Smooth muscle cell of the umbilical artery (primary cell): ENCODE measurements at places on chromosomes 5 and 9. TPM values are rescaled to one million over a fixed set of nuclear protein-coding genes. Genes with fewer than 3 reads are reported as not detected.

Gene RORB
- under 0.01 and 0.09 TPM in 2 replicates for total RNA-seq

Gene MORN5
- total RNA-seq: not detected in 2 replicates

Gene ARAP3
- total RNA-seq: 8.9 and 14.5 TPM in 2 replicates

Gene PCDHB9
- total RNA-seq: 0.18 and 0.30 TPM in 2 replicates

Gene NHP2
- total RNA-seq: 135 and 139 TPM in 2 replicates

Gene GALNT12
- total RNA-seq: 72.3 and 104 TPM in 2 replicates

Gene PCDHGB7
- 8.3 and 10.1 TPM in 2 replicates for total RNA-seq

Gene PCDHB12
- total RNA-seq: 0.05 and 0.30 TPM in 2 replicates

Gene GDF9
- total RNA-seq: under 0.01 and 0.09 TPM in 2 replicates

Gene FAM120AOS
- 35.6 and 37.5 TPM in 2 replicates for total RNA-seq

Gene ABCA1
- 198 and 229 TPM in 2 replicates for total RNA-seq

Gene ANXA2R
- 1.2 and 1.9 TPM in 2 replicates for total RNA-seq

Gene CDC25C
- 0.30 and 2.4 TPM in 2 replicates for total RNA-seq

Gene FAM151B
- 4.6 and 11.3 TPM in 2 replicates for total RNA-seq

Gene LMX1B
- not detected in 2 replicates for total RNA-seq

Gene MRPL36
- total RNA-seq: 19.3 and 30.1 TPM in 2 replicates

Gene TBCA
- total RNA-seq: 90.6 and 104 TPM in 2 replicates

Gene IRX1
- not detected in 2 replicates for total RNA-seq

Gene GRM6
- total RNA-seq: not detected in 2 replicates

Gene LCN1
- 0.59 TPM in 1 of 2 replicates, not detected in the other for total RNA-seq

Gene SLIT3
- 29.4 and 49.1 TPM in 2 replicates for total RNA-seq

Gene ERAP2
- total RNA-seq: 5.8 and 44.5 TPM in 2 replicates

Gene SEMA5A
- 19.3 and 26.1 TPM in 2 replicates for total RNA-seq

Gene KCNT1
- total RNA-seq: not detected in 2 replicates

Gene ESM1
- total RNA-seq: 6.5 and 106 TPM in 2 replicates

Gene TMEM215
- not detected in 2 replicates for total RNA-seq

Gene MLANA
- 0.05 TPM in 1 of 2 replicates, not detected in the other for total RNA-seq

Gene FAM53C
- total RNA-seq: 20.2 and 24.6 TPM in 2 replicates

Gene ANKRD34B
- not detected in 2 replicates for total RNA-seq

Gene FSTL4
- not detected in 2 replicates for total RNA-seq

Gene PCDHGA7
- 4.2 and 6.8 TPM in 2 replicates for total RNA-seq

Gene OR1N1
- total RNA-seq: not detected in 2 replicates

Gene ASTN2
- 9.8 and 10.6 TPM in 2 replicates for total RNA-seq

Gene CHSY3
- 43.7 and 53.7 TPM in 2 replicates for total RNA-seq

Gene PIP5KL1
- 1.5 and 2.3 TPM in 2 replicates for total RNA-seq

Gene PHAX
- 58.1 and 60.3 TPM in 2 replicates for total RNA-seq

Gene ARID3C
- total RNA-seq: 0.18 TPM in 1 of 2 replicates, not detected in the other

Gene PPP2R2B
- 0.18 TPM in 1 of 2 replicates, not detected in the other for total RNA-seq

Gene NR4A3
- 0.30 and 0.46 TPM in 2 replicates for total RNA-seq

Gene ARSI
- total RNA-seq: 60.5 and 118 TPM in 2 replicates

Gene SLC6A18
- total RNA-seq: not detected in 2 replicates

Gene PPP6C
- 12.8 and 14.3 TPM in 2 replicates for total RNA-seq

Gene FOXD4
- under 0.01 and 0.09 TPM in 2 replicates for total RNA-seq

Gene GPR21
- total RNA-seq: 0.89 and 0.97 TPM in 2 replicates

Gene PCDHB7
- 0.18 and 0.89 TPM in 2 replicates for total RNA-seq

Gene TAF11L10
- not detected in 2 replicates for total RNA-seq
